ENCODE measurements at places on chromosomes 7 and 10.

DNA sequence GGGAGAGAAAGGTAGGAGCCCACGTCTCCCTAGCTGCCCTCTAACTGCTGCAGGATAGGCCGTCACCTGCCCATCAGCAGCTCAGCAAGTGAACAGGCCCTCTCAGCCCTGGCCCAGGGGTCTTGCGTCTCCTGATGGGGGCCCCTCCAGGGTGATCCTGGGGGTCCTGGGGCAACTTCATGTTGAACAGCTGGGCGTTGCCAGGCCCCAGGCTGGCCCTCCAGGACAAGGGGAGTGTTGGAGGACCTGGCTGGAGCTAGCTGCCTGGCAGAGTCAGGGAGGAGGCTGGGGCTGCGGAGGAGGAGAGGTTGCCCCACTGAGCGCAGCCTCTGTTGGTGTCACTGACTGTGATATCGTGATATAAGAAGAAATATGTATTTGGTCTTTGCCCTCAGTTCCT lies 34.7 kb downstream of the SPOCK2 start:
- no peak for DNase-seq

- no peak for DNase-seq
Measured at GRCh38 chr10:132470410-132471124, 67.0 kb upstream of the INPP5A start.

DNA sequence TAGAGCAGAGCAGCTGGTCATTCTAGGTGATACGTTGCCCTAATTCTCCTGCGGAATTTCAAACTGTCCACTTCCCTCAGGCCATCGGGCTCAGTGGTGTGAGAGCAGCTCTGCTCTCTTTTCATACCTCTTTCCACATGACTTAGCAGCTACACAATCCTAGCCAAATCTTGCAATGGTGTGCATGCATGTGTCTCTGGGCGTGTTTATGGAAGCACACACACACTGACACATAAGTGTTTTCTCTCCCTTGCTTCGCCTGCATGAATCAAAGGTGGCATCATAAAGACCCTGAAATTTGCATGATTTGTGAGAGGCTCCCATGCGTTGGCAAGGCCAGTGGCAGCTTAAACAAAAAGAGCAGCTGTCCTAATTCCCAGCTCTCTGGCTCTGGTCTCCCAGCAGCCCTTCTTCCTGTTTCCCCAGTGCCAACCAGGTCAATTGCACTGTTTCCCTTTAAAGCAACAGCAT lies 1189.5 kb downstream of the GATA3 start:
- DNase-seq = no peak

- no peak for DNase-seq
Measured at GRCh38 chr10:61354401-61354975, 98.7 kb downstream of the TMEM26 start.

GRCh38 chr7:28685644-28686417 lies 272.3 kb downstream of the TRIL start:
- DNase-seq = peak; percentile 99

- no peak for DNase-seq
Measured at GRCh38 chr7:152014722-152015121, 10.8 kb upstream of the GALNT11 start.

GRCh38 chr7:2529161-2530070 lies 9.8 kb downstream of the LFNG start:
- DNase-seq = no peak
